H4 (cell line): ENCODE measurements at places on chromosomes 13 and 19. TPM values are rescaled to one million over a fixed set of nuclear protein-coding genes. Genes with fewer than 3 reads are reported as not detected.

The DACT3 gene
- 0.56 and 0.78 TPM in 2 replicates for total RNA-seq

The PRTN3 gene
- total RNA-seq: 0.72 TPM in 1 of 2 replicates, not detected in the other

The YJEFN3 gene
- total RNA-seq: 0.10 TPM in 1 of 2 replicates, not detected in the other

The ICAM3 gene
- 7.3 and 11.2 TPM in 2 replicates for total RNA-seq

DNA sequence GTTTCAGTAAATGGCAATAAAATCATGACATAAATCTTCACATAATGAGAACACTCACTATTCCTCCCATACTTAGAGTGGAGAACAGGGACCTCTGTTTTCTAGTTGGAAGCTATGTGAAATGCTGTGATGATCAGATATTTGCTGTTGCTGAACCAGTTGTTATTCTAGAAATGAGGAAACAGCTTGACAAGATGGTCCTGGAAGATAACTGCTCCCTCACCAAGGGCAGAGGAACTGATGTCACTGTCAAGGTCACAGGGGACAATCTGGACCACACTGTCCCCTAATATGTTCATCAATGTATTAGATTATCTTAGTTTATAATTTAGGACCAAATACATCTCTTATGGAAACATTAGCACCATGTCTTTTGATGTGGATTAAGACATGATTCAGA is 1173.3 kb downstream of the PCDH17 start:
- DNase-seq: no peak

DNA sequence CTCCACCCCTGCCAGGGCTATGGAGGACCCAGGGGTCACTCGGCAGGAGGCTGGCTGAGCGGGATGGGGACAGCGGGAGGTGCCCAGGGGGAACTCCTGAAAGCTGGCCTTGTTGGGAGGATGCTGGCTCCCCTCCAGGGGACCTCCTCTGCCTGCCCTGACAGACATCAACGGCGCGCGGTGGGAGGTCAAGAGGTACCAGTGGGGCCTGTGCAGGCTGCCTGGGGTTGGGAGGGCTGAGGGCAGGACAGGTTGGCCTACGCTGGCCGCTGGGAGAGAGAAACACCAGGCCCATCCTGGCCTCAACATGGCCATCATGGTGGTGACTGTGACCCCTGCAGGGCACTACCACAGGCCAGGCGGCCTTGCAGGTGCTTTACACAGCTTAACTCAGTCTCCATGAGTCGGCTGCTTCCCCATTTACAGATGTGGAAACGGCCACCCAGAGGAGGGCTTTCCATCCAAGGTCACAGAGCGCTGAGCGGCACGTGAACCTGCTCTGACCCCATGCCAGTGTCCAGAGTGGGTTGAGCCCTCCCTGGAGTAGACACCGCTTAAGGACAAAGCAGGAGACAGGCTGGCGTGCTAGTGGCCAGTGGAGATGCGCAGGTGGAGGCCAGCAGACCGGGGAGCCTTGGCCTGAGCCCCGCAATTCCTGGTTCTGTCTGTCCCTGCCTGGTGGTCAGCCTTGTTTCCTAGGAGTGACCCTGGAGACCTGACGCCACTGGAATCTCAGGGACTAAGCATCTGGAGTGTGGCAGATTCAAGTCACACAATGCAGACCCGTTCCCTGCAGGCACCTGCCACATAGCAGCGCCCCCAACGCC is 27.6 kb downstream of the CEBPG start:
- DNase-seq: no peak

GRCh38 chr13:75091718-75092117 is 390.3 kb downstream of the TBC1D4 start:
- DNase-seq: no peak

DNA sequence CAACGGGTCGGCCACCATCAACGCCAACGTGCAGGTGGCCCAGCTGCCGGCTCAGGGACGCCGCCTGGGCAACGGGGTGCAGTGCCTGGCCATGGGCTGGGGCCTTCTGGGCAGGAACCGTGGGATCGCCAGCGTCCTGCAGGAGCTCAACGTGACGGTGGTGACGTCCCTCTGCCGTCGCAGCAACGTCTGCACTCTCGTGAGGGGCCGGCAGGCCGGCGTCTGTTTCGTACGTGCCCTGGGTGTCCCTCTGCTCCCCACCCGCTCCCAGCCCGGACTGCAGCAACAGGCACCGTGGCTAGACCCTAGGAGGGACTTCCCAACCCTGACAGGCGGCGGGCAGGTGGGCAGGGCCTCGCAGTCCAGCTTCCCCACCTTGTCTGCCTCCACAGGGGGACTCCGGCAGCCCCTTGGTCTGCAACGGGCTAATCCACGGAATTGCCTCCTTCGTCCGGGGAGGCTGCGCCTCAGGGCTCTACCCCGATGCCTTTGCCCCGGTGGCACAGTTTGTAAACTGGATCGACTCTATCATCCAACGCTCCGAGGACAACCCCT is 3.5 kb downstream of the ELANE start:
- DNase-seq: no peak

DNA sequence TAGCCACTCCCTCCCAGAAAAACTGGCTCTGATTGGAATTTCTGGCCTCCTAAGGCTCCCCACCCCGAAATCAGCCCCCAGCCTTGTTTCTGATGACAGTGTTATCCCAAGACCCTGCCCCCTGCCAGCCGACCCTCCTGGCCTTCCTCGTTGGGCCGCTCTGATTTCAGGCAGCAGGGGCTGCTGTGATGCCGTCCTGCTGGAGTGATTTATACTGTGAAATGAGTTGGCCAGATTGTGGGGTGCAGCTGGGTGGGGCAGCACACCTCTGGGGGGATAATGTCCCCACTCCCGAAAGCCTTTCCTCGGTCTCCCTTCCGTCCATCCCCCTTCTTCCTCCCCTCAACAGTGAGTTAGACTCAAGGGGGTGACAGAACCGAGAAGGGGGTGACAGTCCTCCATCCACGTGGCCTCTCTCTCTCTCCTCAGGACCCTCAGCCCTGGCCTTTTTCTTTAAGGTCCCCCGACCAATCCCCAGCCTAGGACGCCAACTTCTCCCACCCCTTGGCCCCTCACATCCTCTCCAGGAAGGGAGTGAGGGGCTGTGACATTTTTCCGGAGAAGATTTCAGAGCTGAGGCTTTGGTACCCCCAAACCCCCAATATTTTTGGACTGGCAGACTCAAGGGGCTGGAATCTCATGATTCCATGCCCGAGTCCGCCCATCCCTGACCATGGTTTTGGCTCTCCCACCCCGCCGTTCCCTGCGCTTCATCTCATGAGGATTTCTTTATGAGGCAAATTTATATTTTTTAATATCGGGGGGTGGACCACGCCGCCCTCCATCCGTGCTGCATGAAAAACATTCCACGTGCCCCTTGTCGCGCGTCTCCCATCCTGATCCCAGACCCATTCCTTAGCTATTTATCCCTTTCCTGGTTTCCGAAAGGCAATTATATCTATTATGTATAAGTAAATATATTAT is 6.1 kb downstream of the FOSB start:
- DNase-seq: no peak

DNA sequence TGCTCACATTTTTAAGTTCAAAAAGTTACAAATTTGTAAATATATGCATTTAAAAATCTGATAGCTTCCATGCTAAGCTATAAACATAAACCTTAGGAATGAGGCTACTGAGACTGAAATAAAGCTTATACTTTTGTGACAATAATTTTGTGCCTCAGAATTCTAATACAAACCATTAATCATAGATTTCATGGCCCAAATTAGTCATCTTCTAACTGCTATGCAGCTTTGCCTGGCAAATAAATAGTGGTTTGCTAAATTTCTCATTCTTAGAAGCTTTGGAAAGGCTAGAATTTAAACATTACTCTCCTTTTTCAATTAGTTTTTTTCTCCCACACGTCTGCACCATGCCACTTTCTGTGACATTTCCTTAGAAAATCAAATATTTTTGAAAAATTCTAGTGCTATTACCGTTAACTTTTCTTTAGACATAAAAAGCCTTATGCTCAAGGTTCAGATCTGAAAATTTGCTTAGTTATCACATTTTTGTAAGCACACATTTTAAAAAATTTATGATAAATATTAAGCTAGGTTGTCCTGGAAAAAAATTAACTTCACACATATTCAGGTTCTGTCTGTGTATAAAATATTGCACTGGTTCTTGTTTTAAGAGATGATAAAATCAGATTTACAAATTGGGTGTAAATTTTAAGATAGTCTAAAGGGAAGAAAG is 46.9 kb downstream of the FNDC3A start:
- DNase-seq: no peak

DNA sequence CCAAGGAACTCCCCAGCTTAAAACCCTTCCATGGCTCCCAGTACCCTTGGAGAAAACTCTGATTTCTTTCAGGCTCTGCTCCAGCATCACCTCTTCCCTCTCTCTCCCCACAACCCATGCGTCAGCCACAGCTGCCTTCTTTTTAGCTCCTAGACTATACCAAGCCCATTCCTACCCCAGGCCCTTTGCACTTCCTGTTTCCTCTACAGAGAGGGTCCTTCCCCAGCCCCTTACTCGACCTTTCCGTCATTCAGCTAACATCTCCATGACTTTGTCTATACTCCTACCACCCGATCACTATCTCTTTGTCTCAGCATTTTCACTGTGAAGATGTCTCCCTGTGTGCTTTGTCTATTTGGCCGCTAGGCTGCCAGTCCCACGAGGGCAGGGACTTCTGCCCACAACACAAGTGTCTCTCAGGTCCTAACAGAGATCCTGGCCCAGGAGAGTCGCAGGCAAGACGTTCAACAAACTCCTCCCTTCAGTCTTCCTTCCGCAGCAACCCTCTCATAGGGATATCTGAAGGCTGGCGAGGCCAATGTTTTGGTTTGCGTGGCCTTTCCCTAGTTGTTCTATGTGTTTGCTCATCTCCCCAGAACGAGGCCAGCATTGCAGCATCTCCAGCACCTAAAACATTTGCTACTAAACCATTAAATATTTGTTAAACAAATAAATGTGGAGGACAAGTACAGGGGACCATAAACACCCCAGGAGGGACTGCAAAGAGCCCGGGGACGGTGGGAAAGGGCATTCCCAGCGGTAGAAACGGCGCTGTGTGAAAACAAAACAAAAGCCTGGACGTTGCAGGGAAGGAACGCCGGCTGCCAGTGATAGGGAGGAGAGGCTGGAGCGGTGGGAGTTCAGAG is 816 bp downstream of the CCNP start:
- DNase-seq: no peak

GRCh38 chr19:2394442-2395292 is 32.7 kb downstream of the TIMM13 start:
- DNase-seq: no peak

- no peak for DNase-seq
These were observed 16.8 kb upstream of the FFAR2 start for GRCh38 chr19:35431145-35431807.
